NCI-H1105 treated with DMSO at 0.1 percent for 48 hours (cell line): ENCODE measurements at places on chromosomes 3 and 15.
A peak's percentile ranks its signal among the peaks of the same experiment; 100 is the strongest.

DNA sequence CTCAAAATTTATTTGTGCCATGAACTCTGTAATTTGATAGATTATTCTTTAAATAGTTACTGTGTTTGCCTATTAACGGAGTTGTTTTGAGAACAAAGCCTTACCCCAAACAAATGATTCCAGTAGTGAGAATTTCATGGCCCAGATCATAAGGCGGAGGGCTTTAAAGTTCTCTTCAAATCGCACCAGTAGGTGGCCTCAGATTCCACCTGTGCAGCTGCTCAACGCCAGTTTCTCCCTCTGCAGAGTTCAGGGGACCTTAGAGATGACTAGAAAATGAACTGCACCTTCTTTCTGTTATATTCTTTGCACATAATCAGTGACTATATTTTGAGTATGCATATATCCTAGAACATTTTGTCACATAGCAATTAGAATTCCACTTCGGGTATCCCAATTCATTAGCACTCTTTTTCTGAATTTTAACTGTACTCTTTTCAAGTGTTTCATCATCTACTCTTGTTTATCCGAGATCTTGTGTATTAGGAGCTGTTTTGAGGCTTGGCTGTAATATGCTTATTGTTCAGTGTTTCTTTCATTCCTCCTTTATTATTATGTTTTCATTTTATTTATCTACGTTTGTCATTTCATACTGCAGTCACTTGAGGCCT lies 232.6 kb upstream of the CHRM5 start:
- DNase-seq, result peak; percentile 19

GRCh38 chr3:56593455-56594158 lies 36.6 kb downstream of the CCDC66 start:
- DNase-seq, result no peak

GRCh38 chr15:85691350-85692240 lies 103.1 kb downstream of the KLHL25 start:
- no peak for DNase-seq

DNA sequence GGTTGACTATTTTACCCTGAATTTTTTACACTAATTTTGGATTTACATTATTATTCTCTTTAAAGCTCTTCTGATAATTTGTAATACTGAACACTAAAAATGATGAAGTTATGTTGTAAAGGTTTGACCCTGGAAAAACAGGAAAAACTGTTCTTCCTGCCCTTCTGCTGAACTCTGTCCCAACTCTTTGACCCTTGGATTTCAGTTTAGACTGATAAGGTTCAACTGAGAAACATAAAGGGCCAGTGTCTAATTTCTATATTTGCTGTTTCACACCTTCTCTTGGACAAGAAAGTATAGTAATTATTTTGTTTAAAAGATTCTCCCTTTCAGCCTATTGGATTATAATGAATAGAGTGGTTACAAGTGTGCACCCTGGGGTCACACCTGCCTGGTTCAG lies 12.8 kb upstream of the TMOD3 start:
- DNase-seq, result no peak

- DNase-seq, result no peak
Measured at GRCh38 chr3:48186631-48187300, 1.5 kb downstream of the CDC25A start.

DNA sequence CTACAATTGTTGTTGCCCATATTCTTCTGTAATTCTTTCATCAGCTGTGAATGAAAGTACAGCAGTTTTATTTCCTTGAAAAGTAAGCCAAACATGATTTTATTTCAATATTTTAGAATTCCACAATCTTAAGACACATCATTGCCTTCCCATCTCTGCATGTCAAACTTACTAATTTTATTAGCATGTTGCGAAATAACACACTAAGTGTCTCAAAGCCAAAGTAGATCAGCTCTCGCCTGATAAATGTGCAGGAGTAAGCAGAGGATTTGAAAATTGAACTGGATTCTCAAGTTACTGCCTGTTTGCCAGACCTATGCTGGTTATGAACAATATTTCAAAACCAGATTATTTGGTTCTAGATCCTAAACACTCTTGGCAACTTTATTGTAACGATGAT lies 25.7 kb downstream of the TGFBR2 start:
- DNase-seq, result no peak

- DNase-seq, result no peak
Measured at GRCh38 chr3:48588230-48588629, 6.9 kb downstream of the COL7A1 start.

DNA sequence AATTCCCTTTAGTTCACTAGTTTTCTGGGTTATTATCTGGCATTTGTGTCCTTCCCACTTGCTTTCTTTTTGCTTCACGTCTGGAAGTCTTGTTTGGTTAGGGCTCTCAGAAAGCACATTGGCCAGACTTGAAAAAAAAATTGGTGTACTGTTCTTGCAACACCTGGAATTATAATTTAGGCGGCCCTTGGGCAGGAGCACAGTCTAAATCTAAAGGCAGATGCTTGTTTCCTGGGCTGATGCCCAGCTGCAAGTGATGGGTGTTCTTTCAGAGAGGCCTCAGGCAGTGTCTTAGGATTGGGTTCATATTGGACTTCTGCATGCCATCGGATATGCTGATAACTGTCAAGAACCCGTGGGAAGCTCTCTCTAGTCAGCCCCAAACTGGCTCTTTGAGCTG lies 521.5 kb downstream of the PDCD6IP start:
- DNase-seq, result no peak

DNA sequence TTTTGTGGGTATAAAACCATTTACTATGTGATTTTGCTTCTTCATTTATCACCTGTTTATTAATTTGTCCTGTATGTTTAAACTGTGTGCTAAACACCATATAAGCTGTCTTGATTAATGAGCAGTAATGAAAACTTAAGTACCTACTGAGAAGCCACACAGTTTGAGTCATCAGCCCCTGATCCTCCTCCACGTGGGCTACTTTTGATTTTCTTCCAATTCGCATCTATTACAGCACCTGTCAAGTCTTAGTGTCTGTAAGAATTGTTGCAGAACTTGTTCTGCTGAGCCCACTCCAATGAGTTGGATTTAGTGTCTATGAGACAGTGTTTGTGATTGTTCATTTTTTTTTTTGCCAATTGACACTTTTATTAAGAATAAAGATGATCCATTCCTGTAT lies 16.8 kb downstream of the EPHA6 start:
- DNase-seq, result peak; percentile 32

- DNase-seq, result no peak
Measured at GRCh38 chr15:71598741-71599140, 211.6 kb upstream of the NR2E3 start.

- DNase-seq, result no peak
Measured at GRCh38 chr3:29972320-29972993, 633.9 kb upstream of the TGFBR2 start.

DNA sequence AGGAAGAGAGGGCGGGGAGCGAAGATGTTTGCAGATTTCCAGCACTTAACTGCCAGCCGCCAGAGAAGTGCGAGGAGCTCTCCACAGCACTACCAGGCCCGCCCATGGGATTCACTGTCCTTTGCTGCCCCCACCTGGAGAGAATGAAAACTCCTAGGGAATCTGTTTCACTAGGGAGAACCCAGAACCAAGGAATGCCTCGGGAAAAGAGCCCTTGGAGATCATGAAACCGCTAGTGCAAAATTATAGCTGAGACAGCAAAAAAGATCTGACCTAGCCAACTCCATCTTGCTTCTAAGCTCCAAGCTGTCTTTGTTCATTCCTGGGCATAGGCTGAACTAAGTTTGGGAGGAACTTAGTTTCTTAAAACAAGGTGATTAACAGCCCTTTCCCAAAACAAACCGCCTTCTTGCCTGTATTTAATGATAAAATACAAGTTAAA lies 82.6 kb upstream of the GCNT3 start:
- DNase-seq, result peak; percentile 93

DNA sequence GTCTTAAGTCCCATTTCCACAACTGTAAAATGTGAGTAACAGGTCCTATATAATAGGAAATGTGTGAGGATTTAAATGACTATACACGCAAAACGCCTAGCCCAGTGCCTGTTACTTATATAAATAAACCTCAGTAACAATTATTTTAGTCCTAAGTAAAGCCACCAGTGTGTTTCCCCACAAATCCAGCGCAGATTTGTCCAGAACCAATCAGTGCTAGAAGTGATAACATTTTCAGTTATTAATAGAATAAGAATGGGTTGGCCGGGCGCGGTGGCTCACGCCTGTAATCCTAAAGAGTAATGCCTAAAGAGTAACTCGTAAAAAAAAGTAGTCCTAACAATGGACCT lies 561 bp downstream of the RPAP1 start:
- DNase-seq, result no peak

DNA sequence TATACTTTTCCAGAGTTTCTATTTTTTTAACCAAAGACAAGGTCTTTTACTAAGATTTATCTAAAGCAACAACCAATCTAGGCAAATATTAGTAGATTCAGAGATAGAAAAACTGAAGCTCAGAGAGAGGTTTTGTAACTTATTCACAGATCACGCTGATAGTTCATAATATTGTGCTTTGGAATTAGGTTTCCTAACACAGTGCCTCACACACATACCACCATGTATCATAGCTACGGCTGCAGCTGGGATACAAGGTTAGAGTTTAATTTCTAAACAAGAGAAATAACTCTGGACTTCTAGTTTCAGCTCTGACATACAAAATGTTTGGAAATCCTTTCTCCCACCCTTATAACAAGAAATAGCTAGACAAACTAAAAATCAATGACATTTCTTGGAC lies 565.7 kb downstream of the PYDC2 start:
- DNase-seq, result no peak

DNA sequence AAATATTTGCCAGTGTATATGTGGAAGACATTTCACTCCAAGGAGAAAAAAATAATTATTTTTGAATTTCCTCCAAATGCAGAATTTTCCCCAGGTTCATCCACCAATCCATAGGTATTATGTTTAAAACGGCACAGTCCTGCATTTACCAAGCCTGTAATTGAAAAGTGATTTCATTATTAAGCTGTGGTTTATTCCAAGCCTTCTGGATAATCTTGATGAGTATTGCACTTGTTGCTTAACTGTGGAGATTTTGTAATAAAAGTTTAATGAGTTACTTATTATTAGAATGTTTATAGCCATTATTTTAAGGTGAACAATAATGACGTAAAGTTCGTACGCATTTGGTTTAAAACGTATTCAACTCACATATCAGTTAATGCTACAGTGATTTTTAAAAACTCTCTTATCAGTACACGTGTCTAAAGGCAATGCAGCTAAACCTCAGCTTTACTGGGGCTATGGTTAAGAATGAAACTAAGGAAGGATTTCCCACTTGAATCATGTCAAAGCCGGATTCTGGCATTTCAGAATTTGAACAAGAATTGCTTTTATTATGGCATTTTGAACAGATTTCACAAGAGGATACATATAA lies 283.9 kb downstream of the MECOM start:
- DNase-seq, result no peak

GRCh38 chr3:8152821-8153418 lies 348.7 kb upstream of the LMCD1 start:
- DNase-seq, result no peak

GRCh38 chr3:108527109-108527508 lies 16.7 kb upstream of the MYH15 start:
- no peak for DNase-seq

DNA sequence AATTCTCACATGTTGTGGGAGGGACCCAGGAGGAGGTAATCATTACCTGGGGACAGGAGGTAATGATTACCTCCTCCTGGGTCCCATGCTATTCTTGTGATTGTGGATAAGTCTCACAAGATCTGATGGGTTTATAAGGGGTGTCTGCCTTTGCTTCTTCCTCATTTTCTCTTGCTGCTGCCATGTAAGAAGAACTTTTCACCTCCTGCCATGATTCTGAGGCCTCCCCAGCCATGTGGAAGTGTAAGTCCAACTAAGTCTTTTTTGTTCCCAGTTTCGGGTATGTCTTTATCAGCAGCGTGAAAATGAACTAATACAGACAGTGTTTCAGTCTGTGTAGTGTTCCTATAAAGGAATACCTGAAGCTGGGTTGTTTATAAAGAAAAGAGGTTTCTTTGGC lies 13.1 kb upstream of the KCTD6 start:
- DNase-seq, result no peak

GRCh38 chr3:2001306-2002108 lies 97.2 kb upstream of the CNTN4 start:
- peak; percentile 71 for DNase-seq

GRCh38 chr3:185210621-185211142 lies 43.2 kb downstream of the EHHADH start:
- DNase-seq, result peak; percentile 91

GRCh38 chr3:156368189-156368588 lies 186.7 kb downstream of the SSR3 start:
- DNase-seq, result no peak

- no peak for DNase-seq
Measured at GRCh38 chr3:37897763-37898162, 36.1 kb downstream of the CTDSPL start.

DNA sequence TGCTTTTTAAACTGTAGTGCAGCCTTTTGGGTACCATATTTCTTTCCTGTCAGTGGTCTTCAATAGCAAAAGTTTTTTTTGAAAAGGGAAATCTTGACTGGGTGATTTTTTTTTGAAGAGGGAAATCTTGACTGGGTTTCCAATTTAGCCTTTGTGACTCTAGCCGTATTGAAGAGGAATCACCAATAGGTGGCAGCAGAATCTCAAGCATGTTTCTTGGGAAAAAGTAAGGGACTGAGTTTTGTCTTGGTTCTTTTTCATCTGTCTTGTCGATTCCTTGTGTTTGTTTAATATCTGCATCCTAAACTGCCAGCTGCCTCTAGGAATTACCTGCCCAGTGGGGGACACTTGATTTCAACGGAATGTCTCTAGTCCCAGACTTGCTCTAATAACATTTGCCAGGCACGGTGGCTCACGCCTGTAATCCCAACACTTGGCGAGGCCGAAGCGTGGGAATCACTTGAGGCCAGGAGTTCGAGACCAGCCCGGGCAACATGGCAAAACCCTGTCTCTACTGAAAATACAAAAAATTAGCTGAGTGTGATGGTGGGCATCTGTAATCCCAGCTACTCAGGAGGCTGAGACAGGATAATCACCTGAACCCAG lies 89.2 kb downstream of the RBPMS2 start:
- DNase-seq, result peak; percentile 63

GRCh38 chr3:141248064-141248463 lies 16.4 kb downstream of the PXYLP1 start:
- no peak for DNase-seq

DNA sequence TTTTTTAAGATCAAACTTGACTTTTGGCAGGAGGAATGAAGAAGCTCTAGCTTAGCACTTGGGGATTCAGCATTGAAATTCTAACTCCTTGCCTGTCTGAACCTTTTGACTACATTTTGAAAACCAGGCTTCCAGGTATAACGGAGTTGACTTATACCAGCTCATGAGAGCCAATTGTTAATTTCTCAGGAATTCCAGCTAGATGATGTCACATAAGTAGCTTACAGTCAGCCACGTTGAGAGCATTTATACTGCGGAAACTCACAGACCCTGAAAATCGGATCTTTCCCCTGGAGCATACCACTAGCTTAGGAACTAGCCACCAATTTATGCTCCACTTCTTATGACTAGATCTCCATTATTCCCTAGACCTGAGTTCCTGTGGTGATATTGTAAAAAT lies 321.4 kb upstream of the DPH6 start:
- DNase-seq, result no peak

GRCh38 chr3:30471066-30471465 lies 135.3 kb upstream of the TGFBR2 start:
- no peak for DNase-seq
